T follicular helper cell (primary cell): ENCODE measurements at places on chromosomes 3 and 15.

DNA sequence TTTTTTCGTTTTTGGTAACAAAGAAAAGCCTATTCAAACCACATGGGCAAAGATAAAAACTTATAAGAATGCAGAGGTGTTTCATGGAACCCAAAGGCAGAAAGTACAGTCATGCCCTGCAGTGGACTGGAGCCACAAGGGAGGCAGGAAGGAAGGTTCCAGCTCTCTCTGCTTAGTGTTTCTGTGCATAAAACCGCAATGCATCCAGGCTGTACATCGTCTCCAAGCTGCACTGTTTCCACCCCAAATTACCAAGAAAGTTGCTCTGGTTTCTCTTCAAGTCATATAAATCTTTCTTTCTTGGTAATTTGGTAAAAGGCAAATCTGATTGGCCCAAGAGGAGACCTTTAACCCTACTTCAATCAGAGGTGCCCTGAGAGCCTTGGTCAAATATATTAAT is 15.8 kb downstream of the TRAT1 start:
- no peak for DNase-seq

DNA sequence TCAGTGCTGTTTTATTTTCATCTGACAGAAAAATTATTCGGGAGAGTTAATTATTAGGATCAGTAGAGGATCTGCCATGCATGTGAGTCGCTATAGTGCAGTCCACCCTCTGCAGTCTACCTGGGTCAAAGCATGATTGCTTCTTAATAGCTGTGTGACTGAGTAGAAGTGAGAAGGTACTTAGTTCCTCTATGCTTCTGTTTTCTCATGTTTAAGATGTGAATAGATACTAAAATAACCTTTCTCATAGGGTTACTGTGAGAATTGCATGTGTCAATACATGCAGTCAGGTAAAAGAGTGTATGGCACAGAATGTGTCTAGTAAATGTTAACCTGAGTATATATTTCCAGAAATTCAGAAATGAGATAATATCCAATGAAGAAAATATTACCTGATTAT is 435.7 kb downstream of the NAALADL2 start:
- DNase-seq: no peak

- no peak for DNase-seq
Observed at GRCh38 chr3:38565339-38566214, 69.4 kb downstream of the EXOG start.

DNA sequence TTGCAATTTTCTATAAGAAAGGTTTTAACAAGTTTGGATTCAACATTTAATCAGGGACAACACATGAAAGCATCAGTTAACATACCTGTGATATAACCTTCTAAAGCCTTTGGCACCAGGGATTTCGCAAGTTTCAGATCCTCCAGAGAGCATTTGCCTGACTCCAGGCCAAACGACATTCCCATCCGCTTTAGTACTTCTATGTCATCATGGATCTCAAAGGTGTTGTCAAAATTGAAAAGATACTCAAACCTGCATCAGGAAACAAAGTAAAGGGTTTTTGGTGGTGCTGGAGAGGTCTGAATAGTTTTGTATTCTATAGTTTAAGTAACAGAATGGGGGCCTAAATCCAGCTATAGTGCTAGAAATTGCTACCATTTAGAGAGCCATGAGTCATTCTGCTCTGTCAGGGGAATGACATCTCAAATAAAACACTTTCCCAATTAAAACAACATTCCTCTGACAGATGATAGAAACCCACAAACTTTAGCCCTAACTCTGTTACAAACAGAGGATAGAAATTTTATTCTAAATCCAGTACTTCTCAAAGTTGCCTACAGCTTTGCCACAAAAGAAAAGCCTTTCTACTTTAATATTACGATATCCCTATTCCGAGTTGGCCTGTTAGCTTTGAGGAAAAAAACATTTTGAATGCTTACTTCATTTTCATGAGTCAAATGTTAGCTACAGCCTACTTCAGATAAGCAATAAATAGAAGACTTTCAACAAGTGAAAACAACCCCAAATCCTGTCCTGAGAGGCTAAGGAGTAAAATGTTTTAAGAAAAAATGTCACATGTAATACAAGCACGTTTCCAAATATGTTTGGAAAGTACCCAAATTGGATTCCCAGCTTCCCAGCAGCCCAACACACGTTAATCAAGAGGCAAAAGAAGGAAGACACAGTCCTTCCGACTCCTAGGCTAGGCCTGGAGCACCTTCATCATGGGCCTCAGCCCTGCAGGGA is 83.4 kb downstream of the ATP1B3 start:
- DNase-seq: no peak

GRCh38 chr3:195889870-195890295 is 18.5 kb downstream of the TNK2 start:
- no peak for DNase-seq

- DNase-seq: no peak
Observed at GRCh38 chr15:61824291-61824690, 236.0 kb downstream of the VPS13C start.
